ENCODE measurements at places on chromosomes 1 and 21. TPM values are rescaled to one million over a fixed set of nuclear protein-coding genes. Genes with fewer than 3 reads are reported as not detected.

DNA sequence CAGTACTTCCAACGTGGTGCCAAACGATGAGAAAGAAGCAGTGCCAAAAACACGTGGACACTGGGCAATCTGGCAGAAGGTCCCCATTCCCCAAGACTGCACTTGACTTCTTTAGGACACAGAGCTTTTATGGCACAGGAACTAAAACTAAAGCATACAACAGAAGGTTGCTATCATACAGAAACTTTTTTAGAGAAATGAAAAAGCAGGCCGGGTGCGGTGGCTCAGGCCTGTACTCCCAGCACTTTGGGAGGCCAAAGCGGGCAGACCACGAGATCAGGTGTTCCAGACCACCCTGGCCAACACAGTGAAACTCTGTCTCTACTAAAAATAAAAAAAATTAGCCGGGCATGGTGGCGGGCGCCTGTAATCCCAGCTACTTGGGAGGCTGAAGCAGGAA is 43.0 kb downstream of the GNB1 start:
- DNase-seq = no peak

The SAMSN1 gene
- 0.11 TPM for total RNA-seq

The H6PD gene
- 29.8 TPM for total RNA-seq

DNA sequence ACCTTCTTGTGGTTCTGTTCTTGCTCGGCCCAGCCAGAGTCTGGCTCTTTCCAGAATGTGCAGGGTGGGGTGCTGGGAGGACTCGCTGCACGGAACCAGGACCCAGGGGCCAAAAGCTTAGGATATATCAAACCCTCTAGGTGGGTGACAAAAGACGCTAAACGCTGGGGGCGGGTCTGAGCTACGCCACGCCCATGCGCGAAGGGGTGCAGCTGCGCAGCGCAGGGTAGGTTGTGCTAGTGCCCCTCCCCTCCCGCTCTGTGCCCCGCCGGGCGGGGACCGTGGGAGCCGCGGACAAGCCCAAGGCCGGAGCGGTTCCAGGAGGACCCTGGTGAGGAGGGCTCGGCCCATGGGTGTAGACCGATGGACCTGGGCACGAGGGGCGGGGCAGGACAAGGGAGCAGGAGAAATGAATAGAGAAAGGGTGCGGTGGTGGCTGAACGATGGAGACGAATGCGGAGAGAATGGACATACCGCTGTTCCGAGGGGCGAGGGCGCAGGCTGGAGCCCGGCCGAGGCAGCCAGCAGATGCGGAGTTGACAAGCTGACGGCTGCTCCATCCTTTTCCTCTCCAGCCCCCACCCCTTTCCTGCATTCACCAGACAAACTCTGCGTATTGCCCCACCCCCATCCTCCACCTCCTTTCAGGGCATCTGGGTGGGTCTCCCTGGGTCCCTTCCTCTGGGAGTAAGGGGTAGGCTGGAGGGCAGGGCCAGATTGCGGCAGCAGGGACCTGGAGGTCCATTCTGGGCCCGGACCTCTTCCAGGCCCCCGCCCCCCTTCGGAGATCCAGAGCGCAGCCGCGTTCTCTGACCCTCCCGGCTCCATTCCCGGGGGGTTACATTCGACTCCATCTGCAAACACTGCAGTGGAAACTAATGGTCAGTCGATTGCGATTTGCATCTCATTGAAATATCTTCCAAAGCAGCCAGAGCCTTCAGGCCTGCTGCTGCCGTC is at the start of gene RUSC1:
RUSC1 (plus strand) TSS at position 234 of the 957 bp plus-strand sequence. CDS start 880 bp downstream, outside the sequence.
- DNase-seq = peak; percentile 71

DNA sequence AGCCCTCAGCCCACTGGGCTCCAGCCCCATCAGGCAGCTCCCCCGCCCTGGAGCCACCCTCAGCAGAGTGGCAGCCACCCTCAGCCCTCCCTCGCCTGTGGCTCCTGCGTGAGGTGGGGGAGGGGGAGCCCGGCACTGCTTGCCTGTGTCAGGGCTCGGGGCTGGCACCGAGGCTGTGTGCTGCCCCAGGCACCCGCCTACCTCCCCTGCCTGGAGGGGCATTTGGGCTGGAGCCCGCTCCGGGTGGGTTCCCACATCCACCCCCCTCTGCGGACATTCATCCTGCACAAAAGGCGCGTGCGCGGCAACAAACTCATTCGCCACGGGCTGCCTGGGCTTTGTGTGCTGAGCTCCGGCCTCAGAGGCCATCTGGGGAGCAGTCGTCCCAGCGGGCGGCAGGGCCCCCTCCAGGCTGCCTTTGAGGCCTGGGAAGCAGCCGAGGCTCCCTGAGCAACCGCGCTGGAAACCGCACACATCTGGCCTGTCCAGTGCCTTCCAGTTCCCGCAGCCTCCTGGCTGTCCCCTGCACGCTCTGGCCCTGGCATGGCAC is 12.6 kb upstream of the TNFRSF14 start:
- DNase-seq = no peak

DNA sequence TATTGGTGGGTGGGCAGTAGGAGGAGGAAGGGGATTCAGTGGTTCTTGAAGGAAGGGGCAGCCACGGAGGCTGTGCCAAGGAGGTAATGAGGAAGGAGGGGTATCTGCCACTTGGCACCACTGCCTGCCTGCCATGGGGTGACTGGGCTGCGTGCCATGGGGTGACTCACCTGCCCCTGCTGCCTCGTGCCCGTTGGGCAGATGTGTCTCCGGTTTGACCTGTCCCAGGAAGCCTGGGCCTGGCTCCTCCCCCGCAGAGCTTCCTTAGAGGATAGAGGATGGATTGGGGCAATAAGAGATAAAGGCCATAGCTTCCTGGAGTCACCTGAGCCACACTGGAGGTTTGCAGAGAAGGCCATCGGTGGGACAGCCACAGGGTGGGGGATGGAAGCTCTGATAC is 1.7 kb downstream of the PADI3 start:
- no peak for DNase-seq

DNA sequence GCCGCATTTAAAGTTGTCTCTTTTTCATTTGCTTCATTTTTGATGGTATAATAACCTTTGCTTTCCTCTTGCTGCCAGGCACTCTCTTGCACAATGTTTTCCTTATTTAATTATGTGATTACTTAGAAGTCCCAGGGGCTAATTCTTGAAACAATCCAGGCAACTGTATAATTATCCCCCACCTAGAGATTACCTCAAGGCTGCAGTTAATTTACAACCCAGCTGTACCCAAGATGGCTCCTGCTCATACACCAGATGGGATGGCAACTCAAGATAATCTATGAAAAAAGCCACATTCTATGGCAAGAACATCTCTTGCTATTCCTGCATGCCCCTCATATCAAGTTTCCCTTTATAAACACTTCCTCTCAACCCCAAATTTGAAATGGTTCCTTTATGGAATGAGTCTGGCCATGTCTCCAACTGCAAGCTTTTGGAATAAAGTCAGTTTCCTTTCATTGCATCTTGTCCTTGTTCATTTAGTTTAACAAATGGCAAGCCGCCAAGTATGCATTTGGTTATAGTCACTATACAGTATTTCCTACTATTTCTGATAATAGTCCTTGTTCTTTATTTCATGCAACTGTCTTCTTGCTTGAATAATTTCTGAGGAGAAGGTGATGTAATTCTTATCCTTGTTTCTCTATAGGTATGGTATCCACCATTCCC is 1042.6 kb downstream of the PLA2G4A start:
- peak; percentile 26 for DNase-seq

DNA sequence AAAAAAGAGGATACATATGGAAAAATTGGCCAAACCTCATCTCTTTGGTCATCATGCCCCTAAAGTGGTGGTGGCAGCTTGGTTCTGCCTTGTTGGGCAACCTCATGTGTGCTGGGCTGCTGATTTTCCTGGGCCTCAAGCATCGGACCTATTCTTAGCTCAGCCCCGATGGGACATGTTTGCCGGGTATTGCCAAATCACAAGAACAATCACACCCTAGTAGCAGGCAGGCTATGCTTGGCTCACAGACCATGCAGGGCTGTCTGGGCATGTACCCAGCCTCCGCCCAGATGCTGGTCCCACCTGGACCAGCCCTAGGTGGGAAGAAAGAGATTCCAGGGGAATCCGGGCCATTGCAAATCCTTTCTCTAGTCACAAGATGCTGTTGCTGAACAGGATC is 189.4 kb upstream of the FGGY start:
- DNase-seq = no peak

The MCOLN2 gene
- not detected for total RNA-seq

The SLC22A15 gene
- 2.7 TPM for total RNA-seq

DNA sequence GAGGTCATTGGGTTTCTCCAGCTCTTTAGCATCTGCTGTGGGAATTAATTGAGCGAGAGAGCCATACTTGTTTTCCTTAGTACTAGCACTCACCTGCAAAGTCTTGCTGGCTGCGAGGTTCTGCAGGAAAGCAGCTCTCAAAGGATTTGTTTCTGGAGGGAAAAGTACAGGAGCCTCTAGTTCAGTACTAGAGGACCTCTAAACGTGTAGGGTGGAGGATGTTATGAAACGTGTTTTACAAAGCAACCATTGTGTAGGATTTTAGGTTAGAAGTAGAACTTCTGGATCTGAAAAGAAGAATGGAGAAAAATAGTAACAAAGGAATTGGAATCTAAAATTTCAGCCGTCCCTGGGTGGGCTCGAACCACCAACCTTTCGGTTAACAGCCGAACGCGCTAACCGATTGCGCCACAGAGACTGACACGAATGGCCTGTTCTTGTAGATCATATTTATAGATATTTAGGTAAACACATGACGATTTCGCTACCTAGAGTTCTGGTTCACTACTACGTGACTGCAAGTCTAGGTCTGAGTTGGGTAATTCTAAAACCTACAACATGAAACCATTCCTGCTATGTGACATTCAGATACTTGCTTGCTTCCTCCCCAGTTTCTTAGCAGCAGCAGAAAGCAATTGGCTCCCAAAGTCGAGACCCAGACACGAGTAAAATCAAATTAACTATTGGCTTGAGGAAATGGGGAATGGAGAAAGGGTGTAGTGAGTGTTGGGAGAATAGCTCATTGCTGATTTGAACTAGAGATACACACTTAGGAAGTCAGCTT is 60.2 kb upstream of the CFAP126 start:
- no peak for DNase-seq

GRCh38 chr21:16421007-16421406 is 691.2 kb downstream of the USP25 start:
- no peak for DNase-seq

The MAB21L3 gene
- total RNA-seq = 3.1 TPM

The TSPEAR gene
- 3.2 TPM for total RNA-seq

DNA sequence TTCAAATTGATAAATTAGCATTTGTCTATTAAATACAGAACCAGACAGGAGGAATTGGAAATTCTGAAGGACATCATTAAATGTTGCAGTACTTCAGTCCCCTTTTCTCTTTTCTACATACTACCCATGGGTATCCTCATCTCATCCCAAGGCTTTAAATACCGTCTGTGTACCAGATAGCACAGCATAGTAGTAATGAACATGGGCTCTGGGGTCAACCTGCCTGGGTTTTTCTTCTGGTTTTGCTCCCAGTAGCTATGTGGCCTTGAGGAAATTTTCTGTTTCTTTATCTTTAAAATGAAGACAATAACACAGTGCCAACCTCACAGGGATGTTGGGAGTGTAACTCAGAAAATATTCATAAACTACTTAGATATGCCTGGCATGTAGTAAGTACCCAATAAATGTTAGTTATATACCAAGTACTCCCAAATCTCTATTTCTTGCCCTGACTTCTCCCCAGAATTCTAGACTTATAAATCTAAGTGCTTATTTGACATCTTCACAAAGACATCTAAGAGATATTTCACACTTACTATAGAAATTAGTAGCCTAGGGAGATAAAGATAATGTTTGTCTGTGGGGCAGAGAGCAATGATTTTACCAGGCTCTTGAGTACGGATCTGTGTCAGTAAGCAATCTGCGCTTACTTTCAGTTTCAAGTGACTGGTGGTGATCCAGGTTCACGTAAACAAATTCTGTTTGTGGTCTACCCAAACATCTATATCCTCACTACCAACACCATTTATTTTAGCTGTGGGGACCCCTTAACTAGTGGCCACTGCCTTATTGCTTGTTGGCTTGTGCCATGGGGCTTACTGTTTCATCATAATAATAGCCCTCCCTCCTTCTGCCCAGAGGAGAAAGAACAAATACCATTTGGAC is 37.3 kb downstream of the VANGL2 start:
- no peak for DNase-seq

DNA sequence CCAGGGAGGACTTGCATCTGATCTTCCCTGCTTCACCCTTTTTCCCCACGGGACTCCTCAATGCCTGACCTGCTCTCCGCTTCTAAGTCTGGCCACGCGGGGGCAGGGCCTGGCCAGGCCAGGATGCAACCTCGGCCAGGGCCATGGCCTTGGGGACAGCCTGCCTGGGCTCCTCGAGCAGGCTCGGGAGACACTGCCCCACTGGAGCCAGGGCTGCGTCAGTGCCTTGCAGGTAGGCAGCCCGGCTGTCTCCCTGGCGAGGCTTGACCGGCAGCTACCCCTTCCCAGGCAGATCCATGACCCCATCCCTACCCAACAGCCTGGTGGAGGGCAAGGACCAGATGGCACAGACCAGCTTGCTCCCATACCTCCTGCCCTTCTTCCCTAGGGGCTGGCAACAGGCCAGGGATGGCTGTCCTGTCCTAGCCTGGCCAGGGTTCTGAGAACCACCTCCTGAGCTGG is 2.7 kb upstream of the PRDM16 start:
- DNase-seq = peak; percentile 38

The CD2 gene
- total RNA-seq = not detected

GRCh38 chr1:89941110-89941766 is 53.7 kb upstream of the ZNF326 start:
- DNase-seq = no peak

- DNase-seq = no peak
These were observed 4.0 kb upstream of the ETV3 start for GRCh38 chr1:157142201-157142600.

DNA sequence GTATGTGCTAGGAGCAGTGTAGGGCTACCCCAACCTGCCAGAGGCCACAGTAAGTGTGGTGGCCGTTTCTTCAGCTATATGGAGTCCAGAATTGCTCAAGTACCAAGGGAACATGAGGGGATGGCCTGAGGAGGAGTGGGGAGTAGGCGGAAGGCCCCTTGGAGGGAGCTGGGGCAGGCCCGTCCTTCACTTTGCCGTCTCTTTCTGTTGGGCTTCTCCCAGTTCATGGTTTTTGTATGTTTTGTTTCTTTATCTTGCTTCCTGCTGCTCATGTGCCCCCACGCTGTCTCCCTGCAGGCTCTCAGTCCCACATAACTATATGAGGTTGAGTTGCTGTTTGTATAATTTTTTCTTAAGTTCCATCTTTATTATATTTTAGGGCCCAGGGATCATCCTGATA is 5.9 kb upstream of the DPH2 start:
- DNase-seq = no peak

DNA sequence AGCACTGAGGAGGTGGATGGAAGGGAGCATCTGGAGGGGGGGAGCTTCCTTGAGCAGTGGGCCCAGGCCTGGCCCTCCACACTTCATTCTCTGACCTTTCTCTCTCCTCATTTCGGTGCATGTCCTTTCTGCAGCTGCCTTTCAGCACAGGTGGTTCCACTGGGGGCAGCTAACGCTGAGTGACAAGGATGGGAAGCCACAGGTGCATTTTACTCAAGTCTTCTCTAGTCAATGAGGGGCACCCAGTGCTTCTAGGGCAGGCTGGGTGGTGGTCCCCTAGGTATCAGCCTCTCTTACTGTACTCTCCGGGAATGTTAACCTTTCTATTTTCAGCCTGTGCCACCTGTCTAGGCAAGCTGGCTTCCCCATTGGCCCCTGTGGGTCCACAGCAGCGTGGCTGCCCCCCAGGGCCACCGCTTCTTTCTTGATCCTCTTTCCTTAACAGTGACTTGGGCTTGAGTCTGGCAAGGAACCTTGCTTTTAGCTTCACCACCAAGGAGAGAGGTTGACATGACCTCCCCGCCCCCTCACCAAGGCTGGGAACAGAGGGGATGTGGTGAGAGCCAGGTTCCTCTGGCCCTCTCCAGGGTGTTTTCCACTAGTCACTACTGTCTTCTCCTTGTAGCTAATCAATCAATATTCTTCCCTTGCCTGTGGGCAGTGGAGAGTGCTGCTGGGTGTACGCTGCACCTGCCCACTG is 43.2 kb downstream of the YARS1 start:
- DNase-seq = no peak
